ENCODE measurements at places on chromosomes 4 and X. TPM values are rescaled to one million over a fixed set of nuclear protein-coding genes. Genes with fewer than 3 reads are reported as not detected.

HMX1 gene
- total RNA-seq, result not detected

COL4A6 gene
- total RNA-seq, result 0.08 TPM

F8A1 gene
- 6.7 TPM for total RNA-seq

FGF5 gene
- total RNA-seq, result 2.7 TPM

CSN1S1 gene
- total RNA-seq, result not detected

GPC4 gene
- total RNA-seq, result 0.29 TPM

CDS1 gene
- 1.5 TPM for total RNA-seq

PABPC4L gene
- total RNA-seq, result not detected

GRCh38 chr4:38964942-38965775, 67.0 kb downstream of the TMEM156 start:
- no peak for DNase-seq

DNA sequence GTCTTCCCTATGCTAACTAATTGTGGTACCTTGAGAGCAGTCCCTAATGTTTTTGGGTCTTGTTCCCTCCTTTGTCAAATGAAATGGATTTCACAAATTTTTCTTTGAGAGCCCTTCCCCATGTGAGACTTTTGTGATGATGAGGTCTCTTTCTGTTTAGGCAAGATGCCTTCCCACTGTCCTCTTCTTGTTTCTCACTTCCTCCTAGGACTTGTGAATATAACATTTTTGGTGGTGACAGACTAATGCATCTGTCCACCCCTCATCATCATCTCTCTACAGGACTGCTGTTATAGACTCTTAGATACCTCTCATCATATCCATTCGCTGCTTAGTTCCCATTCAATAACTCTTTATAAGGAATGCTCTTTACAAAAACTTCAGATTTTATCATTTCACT, 8.7 kb upstream of the ANK2 start:
- no peak for DNase-seq

- DNase-seq, result no peak
Observed at GRCh38 chr4:17915439-17915838, 104.7 kb downstream of the NCAPG start.

DNA sequence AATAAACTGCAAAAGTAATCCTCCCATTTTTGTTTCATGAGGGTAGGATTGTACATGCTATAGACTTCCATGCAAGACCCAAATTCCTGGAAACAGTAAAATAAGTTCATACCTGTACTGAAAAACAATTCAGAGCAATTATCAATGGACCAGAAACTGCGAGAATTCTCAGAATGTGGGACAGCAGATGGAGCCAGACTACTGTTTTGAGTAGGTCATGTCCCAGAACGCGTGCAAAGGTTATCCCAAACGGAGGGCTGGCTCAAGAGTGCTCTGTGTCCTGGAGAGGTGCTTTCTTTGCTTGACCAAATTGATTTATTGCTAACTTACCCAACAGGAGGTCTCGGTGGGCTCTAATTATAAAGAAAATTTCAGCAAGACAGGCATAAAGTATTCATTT, 1.7 kb upstream of the MAGEH1 start:
- no peak for DNase-seq

GRCh38 chr4:171007618-171008390, 805.4 kb upstream of the GALNTL6 start:
- no peak for DNase-seq

DNA sequence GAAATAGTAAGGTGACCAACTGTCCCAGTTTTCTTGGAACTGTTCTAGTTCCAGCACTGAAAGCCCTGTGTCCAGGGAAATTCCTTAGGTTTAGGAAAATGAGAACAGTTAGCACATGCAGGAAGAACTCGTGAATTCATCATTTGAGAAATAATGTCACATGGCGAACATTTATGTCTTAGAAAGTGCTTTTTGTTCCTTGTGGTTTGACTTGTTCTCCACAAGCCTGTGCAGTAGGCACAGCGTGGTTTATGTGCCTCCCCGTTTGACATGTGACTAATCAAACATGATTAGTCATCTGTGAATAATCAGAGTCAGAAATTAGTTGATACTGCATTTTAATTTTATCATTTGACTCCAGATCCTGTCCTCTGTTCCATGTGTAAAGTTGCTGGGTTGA, 556.0 kb upstream of the CPEB2 start:
- DNase-seq, result peak; percentile 71

DNA sequence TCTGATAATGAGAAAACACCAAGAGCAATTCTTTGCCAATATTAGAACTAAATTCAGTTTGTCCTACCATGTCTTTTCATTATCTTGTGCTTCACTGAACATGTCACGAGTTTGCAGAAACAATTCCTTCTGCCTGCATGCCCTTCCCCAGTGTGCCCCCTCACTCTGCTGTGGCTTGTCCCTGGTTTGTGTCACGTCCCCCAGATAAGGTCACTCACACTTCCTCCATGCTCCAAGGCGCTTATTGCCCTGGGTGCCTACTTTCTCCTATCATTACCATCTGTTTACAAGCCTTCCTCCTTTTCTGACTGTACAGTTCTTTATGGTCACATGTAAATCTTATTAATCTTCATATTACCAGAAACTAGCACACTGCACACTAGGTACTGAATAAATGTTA, 394.1 kb downstream of the KCNIP4 start:
- no peak for DNase-seq

DNA sequence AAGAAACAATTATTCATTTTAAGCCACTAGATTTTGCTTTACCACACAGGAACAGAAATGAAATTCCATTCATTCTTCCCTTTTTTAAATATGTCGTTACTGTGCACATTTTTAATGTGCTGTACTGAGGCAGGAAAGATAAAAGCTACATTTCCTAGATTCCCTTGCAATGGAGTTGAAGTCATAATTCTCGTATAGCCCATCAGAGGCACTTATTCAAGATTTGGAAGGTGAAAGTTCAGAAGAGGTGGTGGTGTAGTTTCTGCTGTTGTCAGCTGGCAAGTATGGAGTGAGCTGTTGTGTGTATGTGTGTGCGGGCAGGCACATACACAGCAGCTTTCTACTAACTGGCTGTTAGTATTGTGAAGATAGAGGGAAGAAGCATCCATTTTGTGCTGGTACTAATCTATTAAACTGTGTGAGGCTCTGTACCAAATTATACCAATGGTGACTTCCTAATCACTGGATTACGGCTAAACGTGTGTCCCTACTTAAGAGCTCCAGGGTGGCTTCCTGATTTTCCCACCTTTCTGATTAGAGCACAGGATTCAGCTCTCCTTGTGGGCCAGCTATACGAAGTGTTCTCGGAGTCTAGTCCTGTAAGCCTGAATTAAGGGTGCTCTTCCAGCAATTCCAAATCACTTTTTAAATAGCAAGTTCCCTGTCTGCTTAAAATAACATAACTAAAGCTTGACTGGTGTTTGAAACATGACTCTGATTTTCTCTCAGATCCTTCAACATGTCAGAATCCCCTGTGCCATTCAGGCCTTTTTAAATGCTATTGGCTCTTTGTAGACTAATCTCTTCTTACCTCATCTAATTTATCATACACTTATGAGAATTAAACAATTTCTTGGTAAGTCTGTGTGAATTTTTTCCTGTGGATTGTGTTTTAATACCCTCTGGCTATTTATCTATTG, 43.8 kb downstream of the PDS5A start:
- DNase-seq, result no peak

- no peak for DNase-seq
Observed at GRCh38 chr4:7487502-7487901, 52.8 kb upstream of the PSAPL1 start.

- no peak for DNase-seq
Observed at GRCh38 chr4:100695039-100695654, 177.3 kb upstream of the EMCN start.

GRCh38 chr4:140117947-140118346, 36.0 kb downstream of the MAML3 start:
- DNase-seq, result no peak

DNA sequence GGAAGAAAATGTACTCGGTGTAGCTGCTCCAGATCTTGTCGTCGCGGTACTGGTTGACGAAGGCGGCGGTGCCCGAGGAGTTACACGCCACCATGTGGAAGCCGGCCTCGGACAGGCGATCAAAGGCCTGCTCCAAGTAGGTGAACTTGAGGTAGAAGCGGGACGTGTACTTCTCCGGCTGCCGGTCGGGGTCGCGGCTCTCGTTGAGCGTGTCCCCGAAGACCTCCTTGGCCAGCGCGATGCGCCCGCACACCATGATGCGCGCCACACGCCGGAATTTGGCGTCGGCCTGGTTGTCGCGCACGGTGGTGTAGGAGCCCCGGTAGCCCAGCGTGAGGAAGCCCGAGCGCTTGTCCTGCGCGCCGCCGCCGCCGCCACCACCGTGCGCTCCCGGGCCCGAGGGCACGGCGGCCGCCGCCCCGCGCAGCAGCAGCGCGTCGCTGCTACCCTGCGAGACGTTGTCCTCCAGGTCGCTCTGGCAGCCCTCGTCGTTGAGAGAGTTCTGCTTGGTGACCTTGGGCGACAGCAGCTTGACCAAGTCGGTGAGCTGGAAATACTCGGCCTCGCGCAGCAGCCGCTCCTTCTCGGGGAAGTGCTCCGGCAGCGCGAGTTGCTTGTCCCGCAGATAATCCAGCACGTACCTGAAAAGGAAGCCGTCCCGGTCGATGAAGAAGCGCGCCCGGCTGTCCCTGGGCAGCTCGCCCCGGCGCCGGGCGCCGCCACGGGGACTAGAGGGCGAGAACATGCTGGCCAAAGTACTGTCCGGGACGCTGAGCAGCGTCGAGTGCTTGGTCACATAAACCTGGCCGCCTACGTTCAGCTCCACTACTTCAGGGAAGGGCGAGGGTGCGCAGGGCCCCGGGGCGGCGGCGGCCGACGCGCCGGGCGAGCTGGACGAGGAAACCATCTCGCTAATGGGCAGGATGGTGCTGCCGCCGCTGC, 775 bp downstream of the KCTD8 start:
- DNase-seq, result no peak

- no peak for DNase-seq
Observed at GRCh38 chr4:180356766-180357165, 1886.4 kb upstream of the TENM3 start.

DNA sequence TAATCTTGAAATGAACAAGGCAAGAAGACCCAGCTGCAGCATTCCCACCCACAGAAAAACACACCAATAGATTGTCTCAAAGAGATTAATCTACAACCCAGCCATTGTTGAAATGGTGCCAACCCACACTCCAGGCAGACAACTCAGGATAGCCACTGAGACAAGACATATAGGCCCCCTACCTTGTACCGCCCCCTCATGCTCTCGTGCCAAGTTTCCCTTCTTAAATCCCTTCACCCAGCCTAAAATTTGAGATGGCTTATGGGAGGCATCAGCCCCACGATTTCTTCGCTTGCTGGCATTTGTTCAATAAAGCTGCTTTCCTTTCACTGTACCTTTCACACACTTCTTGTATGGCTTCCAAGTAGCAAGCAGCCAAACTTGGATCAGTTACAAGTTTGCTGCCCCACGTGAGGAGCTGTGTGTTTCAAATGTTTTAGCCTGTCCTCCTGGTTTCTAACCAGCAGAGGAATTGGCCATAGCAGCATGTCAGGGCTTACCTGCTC, 1754.1 kb downstream of the C4orf33 start:
- DNase-seq, result peak; percentile 6

DNA sequence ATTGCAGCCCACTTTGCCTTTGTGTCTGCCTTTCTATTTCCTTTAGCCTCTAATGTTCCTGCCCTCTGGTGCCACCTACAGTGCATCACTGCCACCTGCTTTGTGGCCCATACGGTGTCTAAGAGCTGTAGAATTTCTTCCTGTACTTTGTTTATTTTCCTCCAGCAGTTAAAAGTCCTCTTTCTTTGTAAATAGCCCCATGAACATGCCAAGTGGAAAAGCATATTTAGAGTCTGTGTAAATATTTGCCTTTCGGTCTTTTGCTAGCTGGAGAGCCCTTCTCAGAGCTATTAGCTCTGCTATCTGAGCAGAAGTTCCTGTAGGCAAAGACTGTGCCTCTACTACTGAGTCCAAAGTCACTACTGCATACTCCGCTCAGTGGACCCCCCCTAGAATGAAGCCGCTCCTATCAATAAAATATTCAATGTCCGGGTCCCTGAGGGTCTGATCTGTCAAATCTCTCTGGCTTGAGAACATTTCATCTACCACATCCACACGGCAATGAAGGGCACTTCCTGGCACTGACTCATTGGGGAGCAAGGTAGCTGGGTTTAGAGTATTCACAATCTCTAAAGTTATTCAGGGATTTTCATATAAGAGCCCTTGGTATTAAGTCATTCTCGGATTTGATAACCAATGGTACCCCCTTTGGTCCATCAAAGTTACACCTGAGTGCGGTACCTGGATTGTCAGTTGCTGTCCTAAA, 36.3 kb downstream of the SULT1E1 start:
- DNase-seq, result peak; percentile 49

- DNase-seq, result no peak
Observed at GRCh38 chrX:25112156-25112555, 96.4 kb upstream of the ARX start.

DNA sequence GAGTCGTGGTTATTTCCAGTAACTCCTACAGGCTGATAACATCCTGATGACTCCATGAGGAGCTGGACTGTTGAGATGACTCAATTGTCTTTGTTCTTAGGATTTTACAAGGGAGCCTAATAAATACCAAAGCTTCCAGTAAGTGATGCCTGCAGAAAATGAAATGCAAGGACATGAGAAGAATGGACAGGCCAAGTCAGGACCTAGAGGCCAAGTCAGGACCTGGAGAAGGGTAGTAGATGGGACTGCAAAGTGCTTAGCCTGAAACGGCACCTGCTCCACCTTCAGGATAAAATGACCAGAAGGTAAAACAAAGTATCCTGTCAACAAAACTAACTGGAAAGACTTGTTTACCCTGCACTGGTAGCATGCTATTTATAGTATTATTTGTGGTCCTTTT, 6.4 kb upstream of the SLC10A6 start:
- DNase-seq, result peak; percentile 65

DNA sequence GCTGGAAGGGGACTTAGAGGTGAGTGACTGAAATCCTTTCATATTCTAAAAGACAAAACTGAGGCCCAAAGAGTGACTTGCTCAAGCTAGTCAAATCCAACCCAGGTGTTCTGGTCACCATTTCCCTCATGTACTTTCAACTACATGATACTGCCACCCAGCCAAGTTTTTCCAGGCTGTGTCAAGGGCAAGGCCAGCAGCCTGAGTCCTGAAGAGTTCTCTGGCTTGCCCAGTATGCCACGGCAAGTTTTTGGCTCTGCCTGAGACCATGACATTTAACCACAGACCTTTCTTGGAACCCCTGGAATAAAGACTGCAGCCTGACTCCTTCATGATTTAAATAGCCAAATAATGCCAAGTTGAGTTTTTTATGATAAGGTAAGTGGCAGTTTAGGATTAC, 10.7 kb upstream of the TMEM164 start:
- no peak for DNase-seq

- peak; percentile 18 for DNase-seq
Observed at GRCh38 chr4:25160714-25161592, 704 bp upstream of the SEPSECS start.

Measured in HT1080 (cell line).